ENCODE measurements at places on chromosomes 5 and 9. TPM values are rescaled to one million over a fixed set of nuclear protein-coding genes. Genes with fewer than 3 reads are reported as not detected.

DNA sequence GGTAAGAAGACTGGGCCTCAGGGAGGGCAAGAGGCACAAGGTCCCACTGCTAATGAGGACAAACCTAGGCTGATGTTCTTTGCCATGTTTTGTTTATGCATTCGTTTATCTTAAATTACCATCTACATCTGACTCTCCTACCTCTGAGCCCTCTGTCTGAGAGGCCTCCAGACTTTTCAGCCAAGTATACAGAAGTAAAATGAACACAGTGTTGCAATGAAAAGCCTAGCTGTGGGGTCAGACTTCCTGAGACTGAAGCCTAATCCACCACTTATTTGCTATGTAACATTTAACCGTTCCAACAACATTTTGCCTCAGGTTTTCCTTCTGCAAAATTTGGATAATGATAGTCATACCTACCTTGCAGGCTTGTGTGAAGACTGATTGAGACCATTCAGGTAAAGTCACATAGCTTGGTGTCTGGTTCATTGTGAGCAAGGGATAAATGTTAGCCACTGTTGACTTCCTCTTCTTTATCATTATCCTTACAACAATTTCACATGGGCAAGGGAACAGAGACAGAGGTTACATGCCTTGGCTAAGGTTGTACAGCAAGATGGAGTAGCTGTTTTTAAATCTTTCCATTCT, 374.9 kb upstream of the CLINT1 start:
- no peak for DNase-seq

SPINK9 gene
- not detected for total RNA-seq

DNA sequence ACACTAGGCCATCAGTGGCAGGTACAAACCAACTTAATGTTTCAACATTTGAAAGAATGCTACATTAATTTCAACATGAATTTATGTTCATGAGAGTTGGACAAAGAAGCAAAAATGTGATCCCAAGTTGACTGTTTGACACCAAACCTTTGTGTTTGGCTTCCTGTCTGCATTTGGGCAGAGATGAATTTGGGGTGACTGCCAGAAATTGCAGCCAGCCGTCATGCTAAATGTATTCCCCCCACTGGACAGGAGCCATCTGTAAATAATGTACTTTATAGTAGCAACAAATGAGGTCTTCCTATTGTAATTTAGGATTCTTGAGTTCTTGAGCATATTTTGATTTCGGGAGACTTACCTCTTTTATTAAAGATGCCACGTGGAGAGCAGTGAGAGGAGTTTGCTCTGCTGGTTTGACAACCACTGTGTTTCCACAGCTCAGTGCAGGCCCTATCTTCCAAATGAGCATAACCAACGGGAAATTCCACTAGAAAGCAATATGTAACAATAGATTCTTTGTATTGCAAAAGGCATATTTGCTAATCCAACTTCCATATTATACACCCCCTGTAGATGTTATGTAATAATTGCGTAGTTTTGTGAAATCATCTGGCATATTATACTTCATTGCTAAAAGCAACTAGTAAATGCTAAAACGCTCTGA, 27.6 kb downstream of the ALDH1A1 start:
- DNase-seq: no peak

EFNA5 gene
- total RNA-seq: 5.7 TPM

Data from esophagus muscularis mucosa (tissue), 4 donors.